Right lobe of liver (tissue), 6 donors: ENCODE measurements at places on chromosomes 3 and 15.

GRCh38 chr15:82272154-82272553 lies 9.5 kb downstream of the SAXO2 start:
- no peak for DNase-seq

DNA sequence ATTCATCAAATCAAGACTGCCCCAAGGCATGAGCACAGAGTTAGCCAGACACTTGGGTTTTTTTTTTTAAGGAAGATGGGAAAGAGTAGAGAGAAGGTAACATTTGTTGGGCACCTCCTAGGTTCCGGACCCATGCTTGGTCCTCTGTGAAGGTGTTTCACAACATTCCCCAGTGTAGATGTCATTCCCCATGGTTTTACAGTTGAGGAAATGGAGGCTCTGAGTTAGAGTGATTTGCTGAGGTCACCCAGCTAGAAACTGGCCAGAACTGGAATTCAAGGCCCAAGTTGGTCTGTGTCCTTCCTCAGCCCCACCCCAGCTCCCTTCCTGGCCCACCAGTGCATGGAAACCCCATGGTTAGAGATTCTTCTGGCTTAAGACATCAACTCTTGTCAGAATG lies 19.9 kb downstream of the WNT7A start:
- no peak for DNase-seq

DNA sequence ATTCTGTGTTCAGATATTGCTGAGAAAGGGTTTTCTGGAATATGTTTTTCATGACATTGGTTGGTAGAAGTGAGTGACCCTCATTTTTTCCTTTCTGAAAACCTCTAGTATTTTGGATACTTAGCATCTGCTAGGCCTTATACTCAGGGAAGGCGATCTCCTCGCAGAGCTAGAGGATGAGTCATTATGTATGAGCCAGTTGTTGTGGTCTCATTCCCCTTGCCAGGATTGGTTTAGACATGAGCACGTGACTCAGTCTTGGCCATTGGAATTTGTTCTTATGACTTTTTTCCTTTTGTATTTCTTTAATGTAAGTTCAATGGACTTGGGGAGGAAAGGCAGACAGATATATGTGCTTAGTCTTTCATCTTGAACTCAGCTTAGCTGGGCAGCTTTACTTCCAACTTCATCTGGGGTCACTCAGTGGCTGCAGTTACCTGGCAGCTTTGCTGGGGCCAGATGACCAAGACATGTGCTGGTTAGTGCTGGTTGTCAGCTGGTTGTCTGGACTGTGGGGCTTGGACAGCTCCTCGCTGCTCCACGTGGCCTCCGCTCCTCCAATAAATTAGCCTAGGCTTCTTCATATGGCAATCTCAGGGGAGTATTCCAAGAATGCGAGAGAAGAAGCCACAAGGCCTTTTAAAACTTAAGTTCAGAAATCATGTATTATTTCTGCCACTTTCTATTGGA lies 207.5 kb downstream of the IL20RB start:
- DNase-seq, result no peak

GRCh38 chr3:129357616-129358015 lies 70.8 kb downstream of the EFCAB12 start:
- no peak for DNase-seq

DNA sequence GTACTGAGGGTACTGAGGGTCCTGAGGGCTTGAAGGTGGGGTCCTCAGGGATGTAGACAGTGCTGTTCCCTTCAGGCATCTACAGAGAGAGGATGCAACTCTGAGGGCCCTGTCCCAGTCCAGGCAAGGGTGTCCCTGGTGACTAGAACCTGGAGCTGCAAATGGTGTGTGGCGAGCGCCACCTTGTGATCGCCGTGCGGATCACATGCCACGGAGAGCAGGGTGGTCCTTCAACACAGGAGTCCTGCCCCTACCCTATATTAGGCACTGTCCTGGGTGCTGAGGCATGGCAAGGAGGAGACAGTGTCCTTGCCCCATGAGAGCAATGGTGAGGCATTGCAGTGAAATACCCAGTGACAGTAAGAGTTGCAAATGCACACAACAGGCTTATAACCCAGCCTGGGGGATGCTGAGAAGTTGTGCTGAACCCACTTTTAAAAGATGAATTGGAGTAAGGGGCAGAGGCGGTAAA lies 23.6 kb downstream of the RHCG start:
- DNase-seq, result peak; percentile 65

GRCh38 chr3:72077473-72078259 lies 292.7 kb upstream of the PROK2 start:
- DNase-seq, result no peak

GRCh38 chr3:168088106-168088720 lies 7.5 kb downstream of the GOLIM4 start:
- no peak for DNase-seq

DNA sequence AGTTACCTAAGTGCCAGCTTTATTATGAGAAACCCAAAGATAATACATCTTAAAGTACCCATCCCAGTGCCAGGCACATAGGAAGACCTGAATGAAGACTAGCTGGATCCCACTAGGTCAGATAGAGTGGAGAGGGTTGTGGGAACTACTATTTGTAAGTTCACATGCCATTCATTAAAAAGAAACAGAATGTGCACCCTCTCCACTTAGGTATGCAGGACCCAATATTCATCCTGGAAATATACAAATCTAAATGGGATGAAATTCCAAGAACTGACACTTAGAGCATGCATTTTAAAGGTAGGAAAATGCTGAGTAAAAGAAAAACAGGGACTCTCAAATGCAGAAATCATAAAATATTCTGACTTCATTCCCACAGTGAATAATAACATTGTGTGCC lies 14.3 kb downstream of the EOGT start:
- no peak for DNase-seq

GRCh38 chr3:192685801-192686200 lies 41.5 kb downstream of the FGF12 start:
- DNase-seq, result no peak

DNA sequence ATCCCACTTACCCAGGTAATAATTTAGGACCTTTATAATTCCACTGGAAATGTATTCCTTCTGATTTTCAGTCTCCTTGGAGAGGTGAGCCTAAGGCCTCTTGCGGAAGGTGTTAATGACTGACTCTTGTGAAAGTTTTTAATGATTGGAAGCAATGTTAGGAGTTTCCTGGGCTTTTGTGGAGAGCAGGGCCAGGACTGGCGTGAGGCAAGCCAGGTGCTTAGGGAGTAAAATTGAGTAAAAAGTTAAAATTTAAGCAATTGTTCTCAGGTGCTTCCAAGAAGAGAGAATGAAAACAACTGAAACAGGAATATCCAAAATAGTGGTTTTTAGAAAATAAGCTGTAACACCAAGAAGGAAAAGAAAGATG lies 130.6 kb upstream of the TGFBR2 start:
- no peak for DNase-seq

DNA sequence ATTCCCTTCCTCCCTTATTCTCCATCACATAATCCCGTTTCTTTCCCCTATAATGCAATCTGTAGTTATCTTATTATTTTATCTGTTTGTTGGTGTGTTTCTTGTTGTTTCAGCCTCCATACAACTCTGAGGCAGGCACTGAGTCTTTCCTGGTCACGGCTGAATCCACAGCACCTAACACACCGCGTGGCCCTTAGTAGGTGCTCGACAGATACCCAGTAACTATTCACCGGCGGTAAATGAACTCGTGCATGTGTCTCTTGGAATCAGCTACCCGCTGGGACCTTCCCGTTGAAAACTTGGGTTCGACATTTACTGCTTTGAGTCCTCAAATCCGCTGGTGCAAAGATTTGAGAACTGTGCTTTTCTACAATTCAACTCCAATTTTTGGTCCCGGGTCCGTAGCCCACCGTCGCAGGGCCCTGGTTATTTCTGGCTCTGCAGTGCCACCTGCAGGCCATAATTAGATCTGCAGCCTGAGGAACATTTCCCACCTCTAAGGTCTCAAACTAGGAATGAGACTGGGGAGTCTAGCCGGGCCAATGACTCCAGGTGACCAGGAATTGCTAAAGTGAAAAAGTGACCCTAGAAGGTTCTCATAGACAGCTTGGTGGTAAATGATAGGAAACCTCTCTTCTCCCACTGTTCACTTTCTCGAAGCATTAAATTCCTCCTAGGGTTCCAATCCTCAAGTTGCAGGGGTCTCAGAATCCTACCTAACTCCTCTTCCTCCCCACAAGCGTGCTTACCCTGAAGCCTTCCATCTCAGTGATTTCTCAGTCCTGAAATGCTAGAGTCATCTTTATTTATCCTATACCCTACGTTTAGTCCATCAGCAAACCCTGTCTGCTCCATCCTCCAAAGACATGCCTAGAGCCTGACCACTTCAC lies 40.0 kb upstream of the TRH start:
- peak; percentile 55 for DNase-seq
